Activated T-cell treated with anti-CD3 and anti-CD28 coated beads, Interleukin-2, amount 50 U/mL, for 72 hours (primary cell): ENCODE measurements at places on chromosomes 16 and 17. TPM values are rescaled to one million over a fixed set of nuclear protein-coding genes. Genes with fewer than 3 reads are reported as not detected.

DNA sequence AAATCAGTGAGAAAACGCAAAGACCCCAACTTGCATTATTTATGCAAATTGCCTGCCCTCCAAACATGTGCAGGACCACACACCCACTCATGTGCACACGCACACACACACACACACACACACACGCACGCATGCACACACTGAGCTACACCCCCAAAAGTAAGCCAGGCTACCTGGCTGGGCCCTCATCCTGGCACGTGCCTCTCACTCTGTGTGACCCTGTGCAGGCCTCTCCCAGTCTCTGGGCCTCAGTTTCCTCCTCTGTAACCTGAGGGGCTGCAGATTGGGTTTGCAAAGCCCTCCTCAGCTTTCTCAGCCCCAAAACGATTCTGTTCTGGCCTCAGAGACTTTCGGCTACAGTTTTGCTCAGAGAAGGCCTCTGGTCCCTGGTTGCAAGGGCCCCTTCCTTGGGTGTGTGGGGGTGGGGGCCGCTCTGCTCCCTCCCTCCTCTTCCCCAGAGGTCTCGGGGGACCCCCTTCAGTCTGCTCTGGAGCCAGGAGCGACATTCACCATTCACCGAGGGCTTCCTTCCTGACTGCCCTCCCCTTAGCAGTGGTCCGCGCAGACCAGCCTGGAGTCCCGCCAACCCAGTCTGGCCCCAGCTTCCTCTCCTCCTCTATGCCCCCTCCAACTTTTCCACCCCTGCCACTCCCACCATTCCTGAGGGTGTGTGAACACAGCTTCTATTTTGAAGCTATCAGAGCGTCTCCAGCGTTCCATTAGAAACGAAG is 5.4 kb upstream of the PIK3R6 start:
- DNase-seq, result no peak

DNA sequence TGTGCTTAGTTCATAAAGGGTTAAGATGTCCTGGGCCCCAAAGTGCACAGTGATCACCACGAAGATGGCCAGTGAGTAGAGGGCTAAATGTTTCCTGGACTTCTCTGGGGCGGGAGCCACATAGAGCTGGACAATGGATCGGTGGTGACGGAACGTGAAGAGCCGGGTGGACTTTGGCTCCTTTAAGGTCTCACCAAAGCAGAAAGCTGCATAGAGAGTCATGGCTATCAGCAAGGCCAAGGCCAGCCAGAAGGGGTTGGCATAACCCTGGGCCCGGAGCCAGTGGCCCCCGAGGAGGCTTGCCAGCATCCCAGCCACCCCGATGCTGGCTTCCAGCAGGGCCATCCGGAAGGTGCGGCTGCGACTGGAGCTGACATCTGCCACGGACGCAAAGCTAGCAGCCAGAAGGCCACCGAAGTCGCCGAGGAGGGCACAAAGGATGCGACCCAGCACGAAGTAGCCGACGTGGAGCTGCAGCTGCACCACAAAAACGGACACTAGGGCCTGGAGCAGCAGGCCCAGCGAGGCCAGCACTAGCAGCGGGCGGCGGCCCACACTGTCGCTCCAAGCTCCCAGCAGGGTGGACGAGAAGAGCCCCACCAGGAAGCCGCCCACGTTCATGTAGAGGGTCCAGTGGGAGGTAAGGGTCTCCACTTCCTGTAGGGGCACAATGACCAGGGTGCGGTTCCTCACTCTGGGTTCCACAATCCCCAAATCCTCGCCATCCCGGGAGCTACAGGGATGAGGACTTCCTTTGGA is 1.0 kb downstream of the SLC46A1 start:
- no peak for DNase-seq

ST6GALNAC2 gene
- total RNA-seq, result 1.0 TPM

- no peak for DNase-seq
Observed at GRCh38 chr16:583815-584591, 5.9 kb upstream of the RAB40C start.

WFDC1 gene
- total RNA-seq, result not detected

LITAFD gene
- total RNA-seq, result not detected

SALL1 gene
- not detected for total RNA-seq

DNA sequence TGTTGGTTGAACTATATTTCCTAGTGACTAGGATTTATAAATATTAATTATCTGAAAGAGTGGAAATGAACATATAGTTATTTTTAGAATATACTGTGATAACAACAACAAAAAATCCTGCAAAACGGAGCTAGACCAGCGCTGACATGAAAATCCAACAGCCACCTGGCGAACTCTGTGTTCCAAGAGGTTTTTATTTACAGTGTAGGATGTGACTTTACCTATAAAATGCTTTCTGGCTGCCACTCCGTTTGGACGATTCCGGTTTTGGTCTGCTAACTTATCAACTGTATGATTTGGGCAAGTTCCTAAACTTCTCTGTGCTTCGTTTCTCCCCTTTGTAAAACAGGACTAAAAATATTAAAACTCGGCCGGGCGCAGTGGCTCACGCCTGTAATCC is 73.7 kb downstream of the ADCY9 start:
- DNase-seq, result no peak
